ENCODE measurements at places on chromosomes 2 and 18. TPM values are rescaled to one million over a fixed set of nuclear protein-coding genes. Genes with fewer than 3 reads are reported as not detected.

The ITGA4 gene
- 11.3 TPM for total RNA-seq

The PRSS56 gene
- not detected for total RNA-seq

The UCN gene
- 0.11 TPM for total RNA-seq

The TDRD15 gene
- total RNA-seq = 6.7 TPM

The LIMS4 gene
- 0.24 TPM for total RNA-seq

The TEKT4 gene
- total RNA-seq = not detected

The BBS5 gene
- total RNA-seq = 3.7 TPM

The PTPN4 gene
- 20.3 TPM for total RNA-seq

The UPP2 gene
- not detected for total RNA-seq

The DYNAP gene
- total RNA-seq = not detected

The PID1 gene
- total RNA-seq = 6.1 TPM

The ASB1 gene
- 86.3 TPM for total RNA-seq

The ST6GAL2 gene
- 21.9 TPM for total RNA-seq

The GYPC gene
- total RNA-seq = 33.4 TPM

The THAP4 gene
- total RNA-seq = 45.7 TPM

The MC2R gene
- not detected for total RNA-seq

The CPO gene
- total RNA-seq = not detected

The UGT1A3 gene
- not detected for total RNA-seq

The CAPN13 gene
- total RNA-seq = not detected

The EFHD1 gene
- total RNA-seq = 0.95 TPM

The ERBB4 gene
- total RNA-seq = 0.06 TPM

The RGPD3 gene
- 0.06 TPM for total RNA-seq

The FKBP7 gene
- total RNA-seq = 29.0 TPM

The SIGLEC15 gene
- total RNA-seq = 12.1 TPM

The CD28 gene
- not detected for total RNA-seq

The WNT10A gene
- 0.12 TPM for total RNA-seq

The SLC14A1 gene
- total RNA-seq = 7.5 TPM

The TSPYL6 gene
- not detected for total RNA-seq

The STON1 gene
- total RNA-seq = 3.3 TPM

The CYBRD1 gene
- 10.2 TPM for total RNA-seq

The CASP10 gene
- 2.9 TPM for total RNA-seq

The CYP27C1 gene
- 0.83 TPM for total RNA-seq

The DCDC2C gene
- not detected for total RNA-seq

The BMP10 gene
- total RNA-seq = not detected

The LYG2 gene
- not detected for total RNA-seq

The SH3BP4 gene
- total RNA-seq = 72.1 TPM

The CABLES1 gene
- total RNA-seq = 7.8 TPM

The ANKRD30BL gene
- total RNA-seq = not detected

The UGT1A4 gene
- total RNA-seq = not detected

The EDAR gene
- total RNA-seq = not detected

Measured in Daoy (cell line).